ENCODE measurements at places on chromosomes 4 and X. TPM values are rescaled to one million over a fixed set of nuclear protein-coding genes. Genes with fewer than 3 reads are reported as not detected.

- H3K27ac ChIP-seq = no peak overlapping the region
- no peaks in the 10 kb centered on the region for H3K36me3 ChIP-seq
- DNase-seq = no peak
- no peaks in the 10 kb centered on the region for H3K4me1 ChIP-seq
- no peaks in the 10 kb centered on the region for H3K27me3 ChIP-seq
Observed at GRCh38 chr4:140195806-140196205, 41.8 kb upstream of the MAML3 start.

DNA sequence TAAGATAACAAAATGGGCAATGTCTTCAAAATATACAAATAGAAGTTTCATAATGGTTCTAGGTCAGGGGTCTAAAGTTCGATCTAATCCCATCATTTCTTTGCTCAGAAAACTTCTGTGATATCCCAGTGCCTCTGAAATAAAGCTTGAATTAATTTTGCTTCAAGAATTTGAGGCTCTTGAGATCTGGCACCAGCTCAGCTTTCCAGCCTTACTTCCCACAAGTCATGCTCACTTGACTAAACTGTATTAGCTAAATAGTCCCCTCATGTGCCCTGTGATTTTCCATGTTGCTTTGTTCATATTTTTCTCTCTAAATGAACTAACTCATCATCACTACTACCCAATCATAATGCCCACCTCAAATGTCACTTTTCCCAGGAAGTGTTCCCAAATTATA, 50.8 kb upstream of the MBNL3 start:
- H3K4me3 ChIP-seq = no peak overlapping the region
- H3K36me3 ChIP-seq = no peaks in the 10 kb centered on the region
- no peak for DNase-seq
- no peaks in the 10 kb centered on the region for H3K27me3 ChIP-seq

GRCh38 chrX:13023567-13023966, 20.9 kb downstream of the FAM9C start:
- H3K36me3 ChIP-seq = no peaks in the 10 kb centered on the region
- H3K27ac ChIP-seq = no peak overlapping the region
- H3K4me3 ChIP-seq = no peak overlapping the region

DNA sequence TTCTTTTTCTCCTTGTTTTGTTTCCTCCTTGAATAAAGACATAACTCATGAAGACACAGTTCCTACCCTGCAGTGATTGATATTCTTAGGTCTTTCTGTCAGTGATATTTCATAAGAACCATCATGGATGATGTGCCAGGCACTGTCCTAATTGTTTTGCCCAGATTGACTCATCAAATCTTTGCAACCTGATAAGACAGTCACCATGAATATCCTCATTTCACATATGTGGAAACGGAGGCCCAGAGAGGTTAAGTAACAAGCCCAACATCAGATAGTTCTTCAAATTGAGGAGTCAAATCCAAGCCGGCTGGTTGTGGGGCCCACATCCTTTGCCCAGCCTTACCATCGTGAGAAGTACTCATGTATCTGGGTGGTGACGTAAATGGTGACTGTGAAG, 69.9 kb downstream of the SEL1L3 start:
- H3K27ac ChIP-seq = no peak overlapping the region
- no peak for DNase-seq
- H3K4me3 ChIP-seq = no peak overlapping the region
- no peaks in the 10 kb centered on the region for H3K4me1 ChIP-seq
- no peaks in the 10 kb centered on the region for H3K36me3 ChIP-seq
- no peaks in the 10 kb centered on the region for H3K27me3 ChIP-seq

DNA sequence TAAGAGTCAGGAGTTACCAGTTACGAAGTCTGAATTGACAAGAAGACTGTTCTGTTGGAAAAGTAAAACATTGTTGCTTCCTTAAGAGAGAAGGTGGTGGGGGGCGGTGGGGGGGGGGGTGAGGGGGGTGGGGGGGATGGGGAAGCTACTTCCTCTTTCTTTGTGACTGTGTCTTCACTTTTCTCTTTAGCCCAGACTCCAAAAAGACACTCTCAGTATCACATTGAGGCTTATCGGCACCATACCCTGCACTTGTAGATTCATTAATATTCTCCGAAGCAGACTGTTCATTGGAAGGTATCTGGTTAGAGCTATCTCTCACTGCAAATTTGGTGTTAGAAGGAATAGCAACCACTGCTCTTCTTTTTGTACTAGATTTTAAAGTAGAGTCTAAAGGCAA, 94.5 kb upstream of the IL13RA1 start:
- H3K27me3 ChIP-seq = no peaks in the 10 kb centered on the region
- H3K4me1 ChIP-seq = no peaks in the 10 kb centered on the region
- DNase-seq = no peak
- H3K36me3 ChIP-seq = no peaks in the 10 kb centered on the region
- no peak overlapping the region for H3K27ac ChIP-seq

DNA sequence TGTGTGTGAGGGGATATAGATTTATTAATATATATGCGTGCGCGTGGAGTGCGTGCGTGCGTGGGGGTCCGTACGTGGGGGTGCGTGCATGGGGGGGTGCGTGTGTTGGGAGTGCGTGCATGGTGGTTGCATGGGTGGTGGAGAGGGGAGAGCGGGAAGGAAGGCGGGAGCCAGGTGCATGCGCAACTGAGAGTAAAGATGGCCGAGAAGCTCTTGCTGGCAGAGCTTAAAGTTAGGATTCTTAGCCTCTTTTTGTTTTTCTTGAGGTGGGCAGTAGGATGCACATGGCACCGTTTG, 45.8 kb downstream of the TEX13B start:
- H3K4me3 ChIP-seq = no peak overlapping the region
- no peak for DNase-seq
- peaks cover 15% of the 10 kb centered on the region for H3K27me3 ChIP-seq

GRCh38 chr4:54417476-54417875, 188.4 kb downstream of the PDGFRA start:
- H3K27ac ChIP-seq = no peak overlapping the region
- H3K4me3 ChIP-seq = no peak overlapping the region
- no peaks in the 10 kb centered on the region for H3K36me3 ChIP-seq
- no peaks in the 10 kb centered on the region for H3K4me1 ChIP-seq
- H3K27me3 ChIP-seq = no peaks in the 10 kb centered on the region

DNA sequence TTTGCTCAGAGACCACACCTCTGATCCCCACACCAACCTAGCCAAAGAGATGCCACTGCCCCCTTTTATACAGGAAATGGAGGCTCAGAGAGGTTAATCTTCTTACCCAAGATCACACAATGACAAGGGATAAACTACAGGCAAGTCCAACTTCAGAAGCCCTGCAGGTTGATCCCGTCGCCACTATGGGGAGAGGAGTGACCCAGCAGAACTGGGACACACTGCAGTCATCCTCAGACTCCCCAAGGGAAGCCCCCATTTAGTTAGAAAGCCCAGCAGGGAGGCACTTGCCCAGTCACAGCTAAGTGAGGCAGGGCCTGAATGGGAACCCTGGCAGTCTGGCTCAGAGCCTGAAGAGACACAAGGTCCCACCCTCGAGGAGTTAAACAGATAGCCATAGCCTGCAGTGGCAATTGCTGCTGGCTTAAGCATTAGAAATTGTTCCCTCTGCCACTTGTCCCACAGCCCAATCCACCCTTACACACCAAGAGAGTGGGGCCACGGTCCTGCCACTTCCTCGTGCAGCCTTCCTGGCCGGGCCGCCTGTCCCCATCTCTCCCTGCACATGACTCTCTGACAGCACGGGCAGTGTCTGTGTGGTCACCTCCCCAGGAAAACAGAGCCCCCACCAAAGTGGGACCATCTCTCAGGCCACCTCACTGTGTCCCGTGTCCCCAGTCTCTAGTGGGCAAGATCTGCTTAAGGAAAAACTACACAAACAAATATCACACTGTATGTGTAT, 2.7 kb downstream of the JAKMIP1 start:
- DNase-seq = no peak
- H3K27me3 ChIP-seq = peaks cover 50% of the 10 kb centered on the region
- no peak overlapping the region for H3K27ac ChIP-seq
- H3K4me1 ChIP-seq = peaks cover 6% of the 10 kb centered on the region

- H3K4me1 ChIP-seq = no peaks in the 10 kb centered on the region
- H3K27me3 ChIP-seq = no peaks in the 10 kb centered on the region
- H3K4me3 ChIP-seq = no peak overlapping the region
- H3K27ac ChIP-seq = no peak overlapping the region
Observed at GRCh38 chr4:111781611-111782010, 363.6 kb upstream of the FAM241A start.

- DNase-seq = no peak
- H3K4me3 ChIP-seq = no peak overlapping the region
- H3K27me3 ChIP-seq = no peaks in the 10 kb centered on the region
- no peaks in the 10 kb centered on the region for H3K36me3 ChIP-seq
- no peaks in the 10 kb centered on the region for H3K4me1 ChIP-seq
Observed at GRCh38 chrX:129495900-129496299, 27.4 kb downstream of the SMARCA1 start.

- DNase-seq = no peak
- peaks cover 9% of the 10 kb centered on the region for H3K27me3 ChIP-seq
- no peaks in the 10 kb centered on the region for H3K36me3 ChIP-seq
- H3K4me1 ChIP-seq = no peaks in the 10 kb centered on the region
- H3K4me3 ChIP-seq = no peak overlapping the region
- H3K27ac ChIP-seq = no peak overlapping the region
Observed at GRCh38 chrX:73239242-73239641, 24.6 kb upstream of the NAP1L2 start.

DNA sequence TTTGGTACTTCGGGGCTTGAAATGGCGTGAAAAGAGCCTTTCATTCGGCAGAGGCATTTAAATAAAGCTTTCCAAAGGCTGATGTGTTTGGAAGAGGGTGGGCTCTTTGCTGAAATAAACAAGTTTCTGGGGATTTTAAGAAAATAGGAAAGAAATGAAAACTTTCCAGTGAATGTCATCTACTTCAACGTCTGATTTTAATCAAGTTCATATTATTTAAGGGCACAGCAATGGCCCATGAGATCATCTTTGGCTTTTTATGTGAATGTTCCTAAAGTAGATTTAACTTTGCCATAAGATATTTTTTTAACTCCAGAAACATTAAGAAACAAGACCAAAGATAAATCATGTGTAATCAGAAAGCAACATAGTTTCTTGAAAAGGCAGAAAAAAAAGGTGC, 69.8 kb upstream of the TTC29 start:
- no peak overlapping the region for H3K27ac ChIP-seq
- H3K4me3 ChIP-seq = no peak overlapping the region
- H3K36me3 ChIP-seq = no peaks in the 10 kb centered on the region
- no peaks in the 10 kb centered on the region for H3K27me3 ChIP-seq

- H3K4me3 ChIP-seq = peak within 1 kb of the TSS; percentile 100
- peak within 1 kb of the TSS; percentile 93 for H3K27ac ChIP-seq
- peaks cover 5% of the 10 kb centered on the region for H3K4me1 ChIP-seq
Observed at GRCh38 chr4:48268956-48269860, at the start of gene TEC. TSS of gene TEC (minus strand) at chr4:48269838. CDS start at chr4:48228614, 41,224 bp downstream.

GRCh38 chr4:10343656-10344055, 113.6 kb downstream of the ZNF518B start:
- H3K36me3 ChIP-seq = no peaks in the 10 kb centered on the region
- no peak overlapping the region for H3K27ac ChIP-seq
- H3K4me1 ChIP-seq = no peaks in the 10 kb centered on the region
- DNase-seq = no peak
- H3K4me3 ChIP-seq = no peak overlapping the region

- no peaks in the 10 kb centered on the region for H3K4me1 ChIP-seq
- no peak overlapping the region for H3K4me3 ChIP-seq
- no peaks in the 10 kb centered on the region for H3K36me3 ChIP-seq
- no peaks in the 10 kb centered on the region for H3K27me3 ChIP-seq
Observed at GRCh38 chr4:11497972-11498371, 69.3 kb upstream of the HS3ST1 start.

DNA sequence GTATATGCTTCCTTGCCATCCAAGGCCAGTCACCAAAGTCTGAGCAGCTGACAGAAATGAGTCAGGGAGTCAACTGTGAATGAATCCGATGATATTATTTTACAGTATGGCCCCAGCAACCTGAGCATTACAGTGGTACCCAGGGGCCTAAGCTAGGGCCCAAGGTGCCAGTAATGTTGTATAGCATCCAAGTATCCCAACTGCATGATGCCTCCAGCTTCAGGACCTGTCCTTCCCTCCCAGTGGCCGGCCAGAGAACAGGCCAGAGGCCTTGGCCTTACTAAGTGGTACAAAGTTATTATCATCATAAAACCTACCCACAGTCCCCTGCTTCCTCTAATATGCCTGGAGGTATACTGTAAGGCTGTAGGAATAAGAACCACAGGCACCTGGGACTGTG, 79.9 kb downstream of the RFC1 start:
- no peaks in the 10 kb centered on the region for H3K4me1 ChIP-seq
- DNase-seq = no peak
- H3K27ac ChIP-seq = no peak overlapping the region
- H3K27me3 ChIP-seq = no peaks in the 10 kb centered on the region

The SLITRK4 gene
- total RNA-seq = 65.4 TPM

The OGT gene
- total RNA-seq = 146 TPM

The TSR2 gene
- total RNA-seq = 16.9 TPM

The IL1RAPL2 gene
- total RNA-seq = not detected

The MAOA gene
- 25.2 TPM for total RNA-seq

The RHOXF1 gene
- total RNA-seq = not detected

The HSD17B13 gene
- 0.41 TPM for total RNA-seq

The FAAH2 gene
- not detected for total RNA-seq
